Activated naive CD8-positive, alpha-beta T cell treated with anti-CD3 and anti-CD28 coated beads, Interleukin-2, amount 10 ng/mL, durations not matched to agents 7 days and 5 days (primary cell): ENCODE measurements at places on chromosomes 2 and 18. TPM values are rescaled to one million over a fixed set of nuclear protein-coding genes. Genes with fewer than 3 reads are reported as not detected.

The AOX1 gene
- total RNA-seq: not detected

The BOK gene
- total RNA-seq: not detected

DNA sequence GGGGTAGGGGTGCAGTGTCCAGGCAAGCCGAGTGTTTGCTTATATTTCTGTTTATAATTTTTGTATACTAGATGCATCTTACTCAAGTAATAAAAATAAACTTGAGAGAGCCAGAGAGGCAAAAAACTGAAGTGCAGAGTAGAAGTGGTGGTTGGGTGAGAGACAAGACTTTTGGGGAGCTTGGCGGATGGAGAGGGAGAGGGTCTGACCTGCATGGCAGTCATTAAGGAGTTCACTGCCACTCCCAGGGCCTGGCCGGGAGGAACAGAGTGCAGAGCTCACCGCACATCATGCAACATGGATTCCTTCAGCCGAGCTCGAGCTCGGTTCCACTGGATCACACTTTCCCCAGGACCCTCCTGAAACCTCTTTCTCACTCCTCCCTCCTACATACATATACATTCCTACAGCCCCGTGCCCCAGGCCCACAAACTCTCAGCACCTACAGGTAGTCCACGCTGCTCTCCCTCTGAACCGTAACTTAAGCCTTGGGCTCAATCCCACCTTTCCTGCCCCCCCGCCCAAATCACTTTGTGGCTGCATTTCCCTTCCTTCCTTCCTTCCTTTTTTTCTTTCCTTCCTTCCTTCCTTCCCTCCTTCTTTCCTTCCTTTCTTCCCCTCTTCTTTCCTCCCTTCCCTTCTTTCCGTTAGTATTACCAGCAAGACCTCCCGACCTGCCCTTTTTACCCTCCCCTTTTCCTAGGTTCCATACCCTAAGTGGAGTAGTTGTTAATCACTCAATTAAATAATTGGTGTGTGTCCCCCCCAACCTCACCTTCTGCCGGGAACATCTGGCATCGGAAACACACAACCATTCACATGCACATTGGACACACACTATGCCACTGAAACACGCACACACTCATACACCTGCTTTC, 37.1 kb upstream of the ATP6V1B1 start:
- DNase-seq: no peak

- DNase-seq: no peak
These were observed 280.7 kb upstream of the VWC2L start for GRCh38 chr2:214130114-214130513.

- no peak for DNase-seq
These were observed 427.1 kb downstream of the RND3 start for GRCh38 chr2:150060341-150060740.

- no peak for DNase-seq
These were observed 40.2 kb downstream of the G6PC2 start for GRCh38 chr2:168941297-168941696.

GRCh38 chr2:98505311-98505808, 60.7 kb downstream of the INPP4A start:
- DNase-seq: no peak

The DAW1 gene
- total RNA-seq: not detected

DNA sequence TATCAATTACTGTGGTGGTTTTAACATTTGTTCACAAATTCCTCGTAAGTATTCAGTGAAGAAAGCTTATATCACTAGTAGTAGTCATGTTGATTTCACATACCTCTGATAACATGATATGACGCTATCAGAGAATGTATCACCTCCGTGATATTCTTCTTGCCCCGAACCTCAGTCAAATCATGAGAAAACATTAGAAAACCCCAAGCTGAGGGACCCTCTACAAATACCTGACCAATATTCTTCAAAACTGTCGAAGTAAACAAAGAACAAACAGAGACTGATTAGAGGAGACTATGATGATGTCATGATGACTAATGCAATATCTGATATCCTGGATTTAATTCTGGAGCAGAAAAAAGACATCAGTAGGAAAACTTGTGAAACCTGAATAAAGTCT, 85.6 kb upstream of the SPOPL start:
- no peak for DNase-seq

The CCDC148 gene
- total RNA-seq: not detected

The DPP4 gene
- 107 TPM for total RNA-seq

The MERTK gene
- total RNA-seq: 0.74 TPM

GRCh38 chr2:44244135-44244871, 31.0 kb upstream of the SLC3A1 start:
- no peak for DNase-seq

- DNase-seq: no peak
These were observed 45.8 kb downstream of the STK17B start for GRCh38 chr2:196125596-196125995.

DNA sequence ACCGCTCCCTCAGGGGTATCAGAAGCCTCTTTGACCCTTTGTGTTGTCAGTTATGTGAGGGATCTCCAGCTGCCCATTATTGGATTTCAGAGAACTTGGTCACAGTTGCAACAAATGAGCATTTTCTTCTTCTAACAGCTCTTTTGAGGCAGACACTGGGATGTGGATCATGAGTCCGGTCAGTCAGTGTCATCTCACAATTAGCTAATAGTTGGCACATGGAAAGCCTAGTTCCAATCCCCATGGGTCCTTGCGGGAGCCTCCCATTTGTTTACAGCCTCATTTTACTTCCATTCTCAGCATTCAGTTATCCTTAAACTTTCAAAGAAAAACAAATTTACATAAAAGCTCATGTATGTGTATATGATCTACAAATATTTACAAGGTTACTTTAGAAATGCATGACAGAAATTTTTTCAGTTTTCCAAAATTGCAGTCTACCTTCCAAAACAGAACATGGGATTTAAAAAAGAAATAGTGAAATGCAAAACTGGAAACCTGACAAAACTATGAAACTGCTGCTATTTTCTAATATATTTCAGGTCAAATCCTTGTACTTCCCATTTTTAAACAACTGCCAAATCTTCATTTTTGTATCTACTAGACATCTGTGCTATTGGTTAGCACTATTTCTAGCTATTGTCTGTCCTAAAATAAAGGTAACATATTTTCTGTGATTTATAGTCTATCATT, 547.1 kb upstream of the ZEB2 start:
- DNase-seq: no peak

DNA sequence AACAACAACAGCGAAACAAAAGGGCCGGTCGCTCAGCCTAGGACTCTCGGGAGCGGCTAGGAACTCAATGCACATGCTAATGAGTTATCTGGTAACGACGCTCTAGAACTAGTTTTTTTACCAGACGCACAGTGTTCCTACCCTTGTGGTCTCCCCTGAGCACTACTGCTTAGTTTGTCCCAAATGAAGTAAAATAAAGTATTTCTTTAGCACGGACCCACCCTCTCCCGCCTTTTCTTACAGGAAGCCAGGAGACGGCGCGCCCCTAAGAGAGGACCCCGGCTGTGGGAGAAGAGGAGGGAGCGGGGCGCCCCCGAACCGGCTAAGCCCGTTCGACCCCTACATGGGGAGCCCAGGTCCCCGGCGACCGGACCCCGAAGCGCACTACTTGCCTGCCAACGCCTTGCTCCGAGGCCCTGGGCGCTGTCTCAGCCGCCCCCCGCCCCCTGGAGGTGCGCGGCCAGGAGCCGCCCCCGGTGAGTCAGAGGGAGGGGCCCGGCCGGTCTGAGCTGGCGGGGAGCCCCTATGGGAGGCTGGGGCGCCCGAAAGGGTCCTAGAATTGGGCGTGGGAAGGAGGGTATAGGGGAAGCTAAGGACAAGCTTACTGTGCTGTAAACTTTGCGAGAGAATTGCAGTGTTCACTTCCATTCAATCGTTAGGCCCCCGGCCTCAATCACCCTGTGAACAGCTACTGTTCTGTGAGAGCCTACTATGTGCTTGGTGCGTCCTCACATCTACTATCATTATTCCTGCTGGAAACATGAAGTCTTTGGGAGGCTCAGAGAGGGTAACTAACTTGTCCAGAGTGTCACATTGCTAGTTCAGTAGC, 3.6 kb upstream of the CAPG start:
- peak; percentile 71 for DNase-seq

The SETBP1 gene
- 1.9 TPM for total RNA-seq

The SLC38A11 gene
- total RNA-seq: not detected

The PER2 gene
- 13.7 TPM for total RNA-seq

DNA sequence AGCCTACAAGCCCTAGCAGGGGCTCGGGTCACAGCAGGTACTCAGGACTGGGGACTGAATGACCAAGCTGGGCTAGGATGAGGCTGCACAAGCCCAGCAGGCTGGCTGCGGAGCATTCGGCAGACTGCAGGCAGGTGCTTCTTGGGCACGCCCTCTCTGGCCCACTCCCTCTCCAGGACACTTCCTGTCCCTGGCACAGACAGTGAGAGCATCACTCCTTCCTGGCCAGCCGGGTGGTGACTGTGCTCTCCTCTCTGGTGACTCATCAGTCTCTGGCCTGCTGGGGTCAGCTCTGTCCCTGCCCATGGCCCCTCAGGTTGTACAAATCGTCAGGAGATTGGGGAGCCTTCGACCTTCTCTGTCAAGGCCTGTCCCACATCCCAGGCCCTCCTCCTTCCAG, 22.5 kb downstream of the C1QL2 start:
- DNase-seq: no peak

The HOXD13 gene
- total RNA-seq: not detected

The FBXO15 gene
- total RNA-seq: 2.0 TPM

DNA sequence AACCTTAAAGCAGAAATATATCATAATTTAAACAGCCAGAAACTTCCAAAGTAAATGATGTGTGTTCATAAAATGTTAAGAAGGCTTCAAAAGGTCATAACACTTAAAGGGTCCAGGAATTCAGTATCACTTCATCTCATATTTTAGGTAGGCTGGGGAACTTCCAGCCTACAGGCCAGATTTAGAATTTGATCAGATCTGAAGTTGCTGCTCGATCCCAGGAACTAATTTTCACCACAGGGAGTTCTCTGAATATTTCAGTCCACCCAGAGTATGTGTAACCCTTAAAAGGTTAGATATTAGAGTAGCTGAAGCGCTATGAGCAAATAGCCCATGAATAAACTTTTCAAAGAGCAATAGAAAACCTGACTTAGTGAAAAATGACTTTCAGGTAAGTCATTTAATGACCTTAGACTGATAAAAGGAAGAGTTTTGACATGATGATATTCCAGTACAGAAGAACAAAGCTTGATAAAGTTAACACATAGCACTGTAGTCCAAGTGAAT, 1.7 kb downstream of the WIPF1 start:
- DNase-seq: no peak

DNA sequence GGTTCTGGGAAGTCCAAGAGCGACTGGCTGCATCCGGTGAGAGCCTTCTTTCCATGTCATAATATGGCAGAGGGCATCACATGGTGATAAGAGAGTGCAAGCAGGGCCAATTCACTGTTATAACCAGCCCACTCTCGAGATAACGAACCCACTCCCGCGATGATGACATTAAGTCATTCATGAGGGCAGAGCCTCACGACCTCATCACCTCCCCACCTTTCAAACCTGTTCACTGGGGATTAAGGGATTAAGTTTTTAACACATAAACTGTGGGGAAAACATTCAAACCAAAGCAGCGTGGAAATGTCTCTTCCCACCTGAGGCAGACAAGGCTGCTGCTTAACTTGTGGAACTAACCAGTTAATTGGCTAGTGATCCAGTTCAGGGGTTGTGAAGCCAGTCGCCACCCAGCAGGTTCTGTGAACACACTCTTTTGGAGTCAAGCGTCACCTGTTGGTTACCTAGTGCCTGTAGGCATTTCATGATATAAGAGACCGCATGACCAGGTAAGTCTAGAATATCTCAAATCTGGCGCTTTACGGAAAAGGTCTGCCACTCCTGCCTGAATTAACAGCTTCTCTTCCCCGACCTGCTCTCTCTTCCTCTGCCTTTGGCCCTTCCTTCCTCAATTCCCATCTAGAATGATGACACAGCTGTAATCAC, 54.3 kb downstream of the EDAR start:
- DNase-seq: no peak

- no peak for DNase-seq
These were observed 16.4 kb downstream of the CRIM1 start for GRCh38 chr2:36371928-36372391.

The IL36A gene
- total RNA-seq: not detected

DNA sequence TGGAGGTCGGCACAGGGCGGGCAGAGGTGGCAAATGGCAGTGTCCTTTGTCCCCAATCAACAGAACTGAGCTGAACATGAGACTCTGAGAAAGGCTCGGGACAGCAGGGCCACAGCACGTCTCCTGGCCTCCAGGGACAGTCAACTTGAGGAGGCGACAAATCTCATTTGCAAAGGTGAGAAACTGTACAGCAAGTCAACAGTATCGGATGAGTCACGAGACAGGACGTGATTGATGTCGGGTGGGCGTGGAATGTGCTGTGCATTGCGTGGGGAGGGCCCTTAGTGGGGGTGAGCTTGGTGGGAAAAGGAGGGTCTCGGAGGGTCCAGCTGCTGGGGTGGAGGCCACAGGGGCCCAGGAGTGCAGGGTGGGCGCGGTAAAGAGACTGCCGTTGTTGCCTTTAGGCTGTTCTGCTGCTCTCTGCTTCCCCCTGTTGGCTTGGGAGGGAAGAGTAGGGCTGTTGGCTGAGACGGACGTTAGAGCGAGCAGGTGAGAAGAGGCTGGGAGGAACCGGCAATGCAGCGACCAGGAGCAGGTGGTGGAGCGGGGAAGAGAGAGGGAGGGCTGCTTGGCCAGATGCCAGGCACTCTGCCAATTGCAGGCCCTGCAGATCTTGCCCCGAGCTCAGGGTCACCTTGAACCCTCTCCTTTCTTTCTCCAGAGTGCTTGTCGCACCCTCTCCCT, 164.3 kb downstream of the BCL2 start:
- peak; percentile 80 for DNase-seq

DNA sequence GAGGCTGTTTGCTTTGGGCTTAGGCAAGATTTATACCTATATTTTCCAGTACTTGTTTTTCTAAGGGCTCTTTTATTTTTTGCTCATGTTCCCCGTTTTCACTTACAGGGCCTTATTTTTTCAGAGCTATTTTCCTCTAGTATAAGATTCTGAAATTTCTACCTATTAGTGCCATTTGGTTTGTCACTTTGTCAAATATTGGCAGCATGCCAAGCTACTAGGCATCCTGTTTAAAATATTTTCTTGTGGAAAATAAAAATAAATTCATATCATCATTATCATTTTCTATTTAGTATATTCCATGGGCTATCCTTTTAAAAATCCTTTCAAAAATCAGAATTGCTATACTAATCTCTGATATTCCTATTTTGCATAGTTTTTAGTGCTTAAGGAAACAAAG, 64.8 kb upstream of the CHST9 start:
- DNase-seq: no peak

The ADD2 gene
- total RNA-seq: 25.7 TPM

The BCL2 gene
- 121 TPM for total RNA-seq

The SNTG2 gene
- 3.5 TPM for total RNA-seq

GRCh38 chr2:10863047-10863446, 48.7 kb upstream of the KCNF1 start:
- DNase-seq: no peak

DNA sequence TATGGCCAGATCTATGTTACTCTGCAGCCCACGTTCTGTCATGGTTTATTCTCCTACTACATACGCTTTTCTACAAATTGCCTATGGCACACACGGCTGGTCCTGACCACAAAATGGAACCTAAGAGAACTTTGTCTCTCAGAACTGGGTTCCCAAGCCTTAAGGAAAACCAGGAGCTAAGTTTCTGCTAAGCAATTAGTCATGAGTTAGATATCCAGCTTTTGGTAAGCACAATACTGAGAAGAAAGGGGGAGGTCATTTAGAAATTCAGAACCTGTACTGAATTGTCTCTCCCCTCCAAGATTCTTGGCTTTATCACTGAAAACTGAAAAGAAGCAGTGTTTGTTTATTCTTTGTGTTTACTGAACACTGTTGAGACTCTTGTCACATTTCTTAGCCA, 283.5 kb upstream of the TANK start:
- DNase-seq: no peak

The ALPP gene
- not detected for total RNA-seq
